Caki2 (cell line): ENCODE measurements at places on chromosomes 2 and 18.

DNA sequence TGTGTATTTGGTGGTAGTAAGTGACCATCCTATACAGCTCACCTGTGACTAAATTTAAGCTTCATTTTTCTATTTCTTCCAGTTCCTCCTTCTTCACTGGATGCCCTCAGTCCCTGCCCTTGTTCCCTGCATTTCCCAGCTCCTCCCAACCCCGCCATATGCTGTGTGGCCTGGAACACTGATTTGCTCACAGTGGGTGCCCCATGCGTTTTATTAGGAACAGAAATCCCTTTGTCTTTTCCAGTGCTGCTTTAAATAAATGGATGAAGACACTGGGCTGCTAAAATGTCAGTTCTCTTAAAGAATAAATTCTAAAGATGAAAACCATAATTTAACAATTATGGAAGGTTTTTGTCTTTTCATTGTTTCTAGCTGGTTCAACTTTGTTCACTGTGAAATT lies 477.3 kb downstream of the DCDC2C start:
- no peak for DNase-seq

DNA sequence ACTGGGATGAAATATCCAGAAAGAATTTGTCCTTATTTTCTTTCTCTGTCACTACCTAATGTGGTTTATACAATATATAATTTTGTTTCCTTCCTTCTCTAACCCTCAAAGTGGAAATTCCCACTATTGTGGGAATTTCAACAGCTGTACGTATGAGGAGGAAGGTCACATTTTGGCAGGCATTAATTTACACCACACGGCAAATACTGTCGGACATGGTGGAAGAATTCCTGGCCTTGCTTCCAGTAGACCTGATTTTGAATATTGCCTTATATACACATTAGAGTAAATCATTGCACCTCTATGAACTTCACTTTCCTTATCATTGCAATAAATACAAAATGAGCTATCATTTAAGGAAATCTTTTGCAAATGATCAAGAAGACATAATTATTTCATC lies 358.1 kb upstream of the ETAA1 start:
- no peak for DNase-seq

- no peak for DNase-seq
Measured at GRCh38 chr2:224479826-224480225, 77.9 kb upstream of the FAM124B start.

DNA sequence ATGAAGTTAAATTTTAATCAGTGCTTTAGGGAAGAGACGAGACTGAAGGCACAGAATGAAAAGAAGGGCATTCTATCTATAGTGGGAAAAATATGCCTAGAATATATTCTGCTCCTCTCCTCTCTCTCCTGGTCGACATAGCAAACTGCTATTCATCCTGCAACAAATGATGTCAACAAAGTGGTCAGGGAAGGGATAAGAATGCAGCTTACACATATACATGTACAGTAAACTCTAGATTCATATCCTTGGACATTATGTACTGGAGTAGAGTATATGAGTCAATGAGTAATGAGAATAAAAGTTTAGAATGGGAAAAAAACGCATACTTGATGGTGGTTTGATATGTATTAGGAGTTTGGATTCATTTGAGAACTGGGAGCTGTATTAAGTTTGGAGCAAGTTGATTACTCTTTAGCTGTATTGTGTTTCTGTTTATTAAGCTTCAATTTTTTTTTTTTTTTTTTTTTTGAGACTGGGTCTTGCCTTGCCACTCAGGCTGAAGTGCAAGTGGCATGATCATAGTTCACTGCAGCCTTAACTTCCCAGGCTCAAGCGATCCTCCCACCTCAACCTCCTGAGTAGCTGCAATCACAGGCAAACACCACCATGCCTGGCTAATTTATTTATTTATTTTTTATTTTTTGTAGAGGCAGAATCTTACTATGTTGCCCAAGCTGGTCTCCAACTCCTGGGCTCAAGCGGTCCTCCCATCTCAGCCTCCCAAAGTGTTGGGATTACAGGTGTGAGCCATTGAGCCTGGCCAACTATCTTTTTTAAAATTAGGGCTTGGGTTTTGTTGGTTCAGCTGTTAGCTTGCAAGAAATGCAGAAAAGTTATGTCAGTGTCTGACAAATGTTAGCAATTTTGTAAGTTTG lies 53.8 kb downstream of the STAT1 start:
- no peak for DNase-seq

DNA sequence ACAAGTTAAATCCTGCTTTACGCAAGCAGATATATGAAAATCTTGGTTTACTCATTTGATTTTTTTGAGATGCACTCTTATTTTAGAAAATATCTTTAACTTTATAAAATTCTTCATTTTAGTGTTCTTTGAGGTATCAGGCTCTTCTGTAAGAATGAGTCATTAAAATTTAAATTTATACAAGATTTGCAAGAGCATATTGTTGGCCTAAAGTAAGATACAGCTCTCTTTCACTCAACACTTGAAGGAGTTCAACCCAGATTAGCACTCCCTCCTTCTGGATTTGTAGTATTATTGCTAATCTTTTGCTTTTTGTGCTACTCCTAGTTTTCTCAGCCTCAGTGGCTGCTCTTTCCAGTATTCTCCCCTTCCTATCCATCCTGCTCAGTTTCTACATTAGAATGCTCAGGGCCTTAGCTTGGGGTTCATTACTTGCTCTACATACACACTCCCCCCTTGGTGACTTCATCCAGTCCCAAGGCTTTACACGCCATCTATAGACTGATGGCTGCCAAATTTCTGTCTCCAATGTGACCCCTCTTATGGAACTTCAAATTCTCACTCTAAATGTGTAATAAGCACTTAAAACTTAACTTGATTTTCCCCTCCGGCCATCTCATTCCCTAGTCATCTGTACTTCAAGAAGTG lies 425.3 kb upstream of the FANCL start:
- DNase-seq, result no peak

DNA sequence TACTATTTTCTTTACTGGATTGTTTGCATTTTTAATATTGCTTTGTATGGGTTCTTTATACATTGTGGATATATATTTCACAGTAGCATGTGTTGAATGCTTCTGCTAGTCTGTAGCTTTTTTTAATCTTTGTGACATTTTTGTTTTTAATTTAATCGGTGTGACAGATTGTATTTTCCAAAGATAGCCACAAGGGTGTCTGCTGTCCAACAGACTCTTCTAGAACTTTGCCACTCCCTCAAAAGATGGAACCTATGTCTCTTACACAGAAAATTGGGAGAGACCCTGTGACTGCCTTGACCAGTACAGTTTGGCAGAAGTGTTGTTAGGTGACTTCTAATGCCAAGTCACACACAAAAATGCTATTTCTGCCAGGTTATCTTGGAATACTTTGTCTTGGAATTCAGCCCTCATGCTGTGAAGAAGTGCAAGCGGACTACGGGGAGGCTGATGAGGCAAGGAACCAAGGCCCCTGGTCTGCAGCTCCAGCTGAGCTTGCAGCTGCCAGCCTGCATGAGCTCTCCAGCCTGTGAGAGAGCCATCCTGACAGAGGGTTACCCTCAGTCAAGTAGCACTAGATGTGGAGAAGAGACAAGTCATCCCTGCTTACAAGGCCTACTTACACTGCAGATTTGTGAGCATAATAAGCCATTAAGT lies 110.8 kb downstream of the TDRD15 start:
- no peak for DNase-seq

DNA sequence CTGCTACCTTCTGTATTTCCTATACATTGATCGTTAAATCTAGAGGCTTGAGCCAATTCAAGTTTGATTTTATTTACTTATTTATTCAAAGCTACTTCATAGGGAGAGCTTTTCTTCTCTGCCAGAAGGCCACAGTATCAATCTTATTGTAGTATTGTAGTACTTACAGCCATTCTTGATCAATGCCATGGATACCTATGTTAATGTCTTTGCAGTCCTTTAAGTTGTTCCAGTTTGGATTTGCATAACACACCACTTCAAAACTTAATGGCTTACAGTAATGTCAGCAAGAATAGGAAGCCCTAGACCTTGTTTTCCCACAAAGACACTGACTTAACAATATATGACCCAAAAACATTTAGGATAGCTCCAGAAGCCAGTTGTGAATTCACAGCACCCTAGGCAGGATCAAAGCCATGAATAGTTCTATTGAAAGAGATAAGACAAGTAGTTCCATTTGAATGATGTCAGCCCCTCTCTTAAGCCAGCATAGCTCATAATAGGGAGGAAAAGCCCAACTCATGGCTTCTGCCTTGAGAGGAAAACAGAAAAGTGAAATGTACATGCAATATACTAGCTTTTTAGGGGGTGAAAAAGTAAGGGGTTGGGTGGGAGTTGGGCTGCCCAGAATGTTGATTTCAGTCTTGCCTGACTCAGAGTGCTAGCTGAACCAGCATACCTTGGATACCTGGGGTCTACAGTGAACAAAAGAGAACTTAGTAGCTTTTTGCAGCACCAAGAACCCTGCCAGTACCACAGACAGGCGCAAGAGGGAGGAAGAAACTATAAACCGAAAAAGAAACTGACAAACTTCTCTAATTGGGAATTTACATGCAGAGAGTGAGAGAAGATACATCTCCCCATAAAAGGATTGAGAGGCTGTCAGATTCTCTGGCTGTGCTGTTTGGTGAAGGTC lies 101.4 kb downstream of the CAMKMT start:
- no peak for DNase-seq

DNA sequence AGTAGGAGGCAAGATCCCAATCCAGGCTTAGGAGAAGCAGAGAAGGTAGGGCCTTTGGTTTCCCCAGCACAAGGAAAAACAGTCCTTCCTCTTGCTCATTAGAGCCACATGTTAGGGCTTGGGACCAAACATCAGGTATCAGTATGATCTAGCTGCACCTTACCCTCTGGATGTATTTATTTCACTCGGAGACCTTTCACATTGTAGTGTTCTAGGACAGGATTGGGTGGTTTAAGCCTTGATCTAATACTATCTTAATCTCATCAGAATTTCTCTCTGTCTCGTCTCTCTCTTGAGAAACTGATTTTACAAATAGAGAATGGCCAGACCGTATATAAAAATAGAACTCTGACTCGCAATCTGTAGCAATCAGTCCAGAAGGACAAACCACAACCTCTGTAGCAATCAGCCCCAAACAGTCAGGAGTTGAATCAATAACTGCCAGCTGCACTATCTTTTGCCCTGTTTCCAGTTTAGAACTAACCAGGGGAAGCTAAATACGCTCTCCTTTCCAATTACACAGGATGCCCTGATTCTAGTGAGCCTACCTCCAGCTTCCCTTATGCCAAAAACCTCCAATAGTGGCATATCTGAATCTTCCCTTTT lies 207.1 kb downstream of the TDRD15 start:
- DNase-seq, result no peak
